MG63 (cell line): ENCODE measurements at places on chromosomes 1 and 21.

GRCh38 chr1:243413431-243414151 lies 157.8 kb downstream of the SDCCAG8 start:
- no peak for DNase-seq

- DNase-seq = no peak
These were observed 194.9 kb downstream of the DYRK1A start for GRCh38 chr21:37561506-37561905.

DNA sequence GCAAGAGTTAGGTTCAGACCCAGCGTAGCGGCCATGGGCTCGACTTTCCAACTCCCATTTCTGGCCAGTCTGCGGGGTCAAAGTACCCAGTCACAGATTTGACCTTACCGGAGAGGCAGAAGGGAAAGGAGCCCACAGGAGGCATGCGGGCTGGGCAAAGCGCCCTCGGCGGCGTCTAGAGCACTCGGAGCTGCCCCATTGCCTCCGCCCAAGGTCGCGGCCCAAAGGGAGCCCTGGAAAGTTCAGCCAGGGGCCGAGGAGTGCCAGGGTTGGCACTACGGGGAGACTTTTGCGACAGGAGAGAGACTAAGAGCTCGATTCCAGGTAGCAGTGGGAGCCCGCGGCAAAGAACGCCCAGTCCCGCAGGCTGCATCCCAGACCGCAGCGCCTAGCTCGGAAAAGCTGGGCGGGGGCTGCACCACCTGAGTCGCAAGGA lies 896 bp downstream of the KANK4 start:
- no peak for DNase-seq

GRCh38 chr1:119565131-119565772 lies 58.2 kb downstream of the HSD3B1 start:
- DNase-seq = no peak

- DNase-seq = peak; percentile 73
These were observed 442.3 kb downstream of the GPATCH2 start for GRCh38 chr1:217188280-217189237.

- no peak for DNase-seq
These were observed 15.6 kb upstream of the TTLL10 start for GRCh38 chr1:1157914-1158710.

DNA sequence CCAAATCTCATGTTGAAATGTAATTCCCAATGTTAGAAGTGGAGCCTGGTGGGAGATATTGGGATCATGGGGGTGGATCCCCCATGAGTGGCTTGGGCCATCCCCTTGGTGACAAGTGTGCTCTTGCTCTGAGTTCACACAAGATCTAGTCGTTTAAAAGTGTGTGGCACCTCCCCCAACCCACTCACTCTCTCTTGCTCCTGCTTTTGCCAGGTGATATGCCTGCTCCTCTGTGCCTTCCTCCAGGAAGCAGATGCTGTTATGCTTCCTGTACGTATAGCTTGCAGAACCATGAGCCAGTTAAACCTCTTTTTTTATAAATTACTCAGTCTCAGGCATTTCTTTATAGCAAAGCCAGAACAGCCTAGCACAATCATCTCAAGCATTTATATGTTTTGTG lies 23.0 kb upstream of the HSPA13 start:
- DNase-seq = no peak

DNA sequence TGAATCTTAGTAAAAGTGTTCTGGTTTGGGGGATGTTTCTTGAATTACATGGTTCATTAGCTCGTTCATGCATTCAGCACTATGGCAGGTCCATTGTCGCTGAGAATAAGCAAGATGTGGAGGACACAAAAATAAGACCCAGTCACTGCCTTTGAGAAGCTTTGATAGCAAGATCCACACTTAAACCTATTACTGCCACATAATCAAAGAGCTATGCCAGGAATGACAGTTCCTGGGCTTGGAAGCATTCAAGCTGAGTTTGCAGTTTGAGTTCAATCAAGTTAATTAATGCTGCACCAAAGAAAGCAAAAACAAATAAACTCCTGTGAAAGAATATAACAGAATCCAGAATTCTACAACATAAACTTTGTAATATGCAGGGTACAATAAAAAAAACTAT lies 131.8 kb downstream of the MIS18A start:
- no peak for DNase-seq

DNA sequence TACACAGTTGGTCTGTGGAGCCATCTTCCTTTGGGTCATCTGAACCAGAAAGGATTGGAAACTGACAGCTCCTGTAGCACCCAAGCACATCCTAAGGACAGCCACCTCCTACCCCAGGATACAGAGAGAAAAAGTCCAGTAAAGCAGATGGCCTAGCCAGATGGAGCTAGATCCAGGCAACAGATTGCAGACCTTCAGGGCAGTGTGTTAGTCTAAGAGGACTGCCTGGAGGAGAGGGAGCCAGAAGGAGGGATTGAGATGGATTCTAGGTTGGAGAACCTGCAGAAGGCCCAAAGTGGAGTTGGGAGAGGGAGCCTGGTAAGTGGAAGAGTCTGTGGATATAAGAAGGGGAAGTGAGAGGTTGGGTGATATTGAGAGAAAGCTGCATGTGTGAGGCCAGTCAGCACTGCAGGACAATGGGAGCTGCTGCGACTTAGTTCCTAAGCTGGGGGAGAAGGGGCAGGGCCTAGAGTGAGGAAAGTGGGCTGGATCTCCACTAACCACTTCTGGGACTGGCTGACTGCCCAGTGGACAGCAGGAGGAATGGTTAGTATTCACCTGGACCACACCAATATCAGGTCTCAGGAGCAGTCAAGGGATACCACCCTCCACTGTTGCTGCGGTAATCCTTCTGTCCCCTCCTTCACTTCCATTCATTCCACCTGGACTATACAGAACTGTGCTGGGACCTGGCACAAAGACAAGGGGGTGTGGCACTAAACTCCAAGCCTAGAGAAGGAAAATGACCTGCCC lies 13.4 kb downstream of the BCAN start:
- DNase-seq = no peak

GRCh38 chr1:40076895-40077312 lies 20.1 kb downstream of the PPT1 start:
- peak; percentile 65 for DNase-seq

- DNase-seq = peak; percentile 24
These were observed 6.0 kb downstream of the CADM3 start for GRCh38 chr1:159177272-159177907.
